ENCODE measurements at places on chromosomes 3 and 15. TPM values are rescaled to one million over a fixed set of nuclear protein-coding genes. Genes with fewer than 3 reads are reported as not detected.

TTLL13 gene
- total RNA-seq, result not detected

GOLGA8T gene
- not detected for total RNA-seq

PARP16 gene
- total RNA-seq, result 7.4 TPM

AMOTL2 gene
- total RNA-seq, result 86.3 TPM

CKMT1B gene
- not detected for total RNA-seq

GUCA1C gene
- total RNA-seq, result not detected

PP2D1 gene
- not detected for total RNA-seq

PTH1R gene
- not detected for total RNA-seq

TNFAIP8L3 gene
- 0.13 TPM for total RNA-seq

ATP2C1 gene
- total RNA-seq, result 83.2 TPM

LEKR1 gene
- 0.16 TPM for total RNA-seq

GOLGA8M gene
- total RNA-seq, result 1.6 TPM

MASP1 gene
- 2.3 TPM for total RNA-seq

P2RY14 gene
- total RNA-seq, result not detected

TXNRD3 gene
- total RNA-seq, result 7.4 TPM

RTP2 gene
- not detected for total RNA-seq

ACAN gene
- total RNA-seq, result not detected

CELF6 gene
- total RNA-seq, result 0.08 TPM

ACP3 gene
- not detected for total RNA-seq

LDHAL6B gene
- not detected for total RNA-seq

GOLGA8G gene
- total RNA-seq, result 0.25 TPM

PSMA4 gene
- total RNA-seq, result 399 TPM

GOLGA8J gene
- total RNA-seq, result not detected

SAMMSON gene
- total RNA-seq, result not detected

CLDN1 gene
- total RNA-seq, result 2.4 TPM

PLSCR5 gene
- not detected for total RNA-seq

SNTN gene
- total RNA-seq, result not detected

HTR3E gene
- not detected for total RNA-seq

TMC3 gene
- total RNA-seq, result not detected

LMAN1L gene
- total RNA-seq, result not detected

SLC15A2 gene
- not detected for total RNA-seq

LRRC2 gene
- 2.8 TPM for total RNA-seq

A4GNT gene
- not detected for total RNA-seq

GOLGA6L4 gene
- total RNA-seq, result 0.16 TPM

FBXO40 gene
- total RNA-seq, result not detected

POLR2H gene
- total RNA-seq, result 103 TPM

TNIK gene
- 0.16 TPM for total RNA-seq

ZBTB47 gene
- 6.1 TPM for total RNA-seq

SNX22 gene
- 0.05 TPM for total RNA-seq

EPHA3 gene
- total RNA-seq, result not detected

PLAAT1 gene
- 1.4 TPM for total RNA-seq

ANKRD34C gene
- total RNA-seq, result not detected

All from SJSA1 (cell line).